ENCODE measurements at places on chromosomes 3 and 15. TPM values are rescaled to one million over a fixed set of nuclear protein-coding genes. Genes with fewer than 3 reads are reported as not detected.
A peak's percentile ranks its signal among the peaks of the same experiment; 100 is the strongest.

DNA sequence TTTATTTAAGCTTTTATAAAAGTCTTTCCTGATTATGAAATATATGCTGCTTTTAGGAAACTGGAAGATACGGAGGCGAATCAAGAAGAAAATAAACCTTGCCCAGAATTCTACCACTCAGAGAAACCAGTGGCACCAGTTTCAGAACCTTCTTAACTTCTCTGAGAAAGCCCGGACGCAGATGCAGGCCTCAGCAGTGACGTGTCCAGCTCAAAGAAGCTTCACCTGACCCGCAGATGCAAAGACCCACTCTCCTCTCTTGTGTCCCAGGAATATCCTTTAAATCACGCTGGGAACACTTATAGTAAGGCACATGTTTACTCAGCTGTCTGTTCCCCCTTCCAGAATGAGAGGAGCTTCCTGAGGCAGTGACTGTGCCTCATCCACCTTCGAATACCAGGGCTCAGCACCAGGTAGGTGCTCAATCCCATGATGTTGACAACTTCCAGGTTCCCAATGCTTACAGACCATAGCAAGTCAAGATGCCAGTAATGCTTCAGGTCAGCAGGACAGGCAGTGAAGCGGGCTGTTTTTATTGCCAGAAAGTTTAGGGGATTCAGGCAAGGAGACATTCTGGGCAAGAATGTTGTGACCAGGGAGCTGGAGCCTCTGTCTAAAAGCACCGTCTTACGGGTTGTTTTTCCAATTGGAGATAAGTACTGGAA, 39.9 kb upstream of the LDHAL6B start:
- no peak for DNase-seq

- DNase-seq = peak; percentile 16
These were observed 23.5 kb upstream of the LRTM1 start for GRCh38 chr3:54951405-54951804.

DNA sequence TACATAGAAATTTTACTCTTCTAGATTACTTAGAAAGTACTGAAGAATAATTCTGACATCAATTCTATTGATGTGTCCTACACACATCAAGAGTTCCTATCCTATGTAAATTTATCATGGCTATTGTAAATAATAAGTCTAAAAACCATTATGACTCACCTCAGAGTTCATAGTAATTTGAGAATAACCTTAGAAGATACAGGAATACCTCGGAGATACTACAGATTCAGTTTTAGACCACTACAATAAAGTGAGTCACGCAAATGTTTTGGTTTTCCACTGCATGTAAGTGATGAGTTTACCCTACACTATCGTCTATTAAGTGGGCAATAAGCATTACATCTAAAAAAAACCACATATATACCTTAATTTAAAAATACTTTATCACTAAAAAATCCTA, 74.8 kb downstream of the NR1I2 start:
- DNase-seq = no peak

DNA sequence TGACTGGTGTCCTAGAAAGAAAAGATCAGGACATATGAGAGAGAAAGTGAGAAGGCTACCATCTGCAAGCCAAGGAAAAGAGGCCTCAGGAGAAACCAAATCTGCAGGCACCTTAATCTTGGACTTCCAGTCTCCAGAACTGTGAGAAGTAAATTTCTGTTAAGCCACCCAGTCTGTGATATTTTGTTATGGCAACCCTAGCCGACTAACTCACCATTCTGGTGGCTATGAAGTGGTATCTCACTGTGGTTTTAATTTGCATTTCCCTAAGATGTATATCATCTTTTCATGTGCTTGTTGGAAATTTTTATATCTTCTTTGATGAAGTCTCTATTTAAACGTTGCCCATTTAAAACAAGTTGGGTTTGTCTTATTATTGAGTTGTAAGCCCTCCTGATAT, 40.6 kb downstream of the ILDR1 start:
- DNase-seq = no peak

- no peak for DNase-seq
These were observed 298.8 kb upstream of the PLSCR5 start for GRCh38 chr3:146903927-146904326.

C3orf22 gene
- 0.63 TPM for polyA plus RNA-seq

PLA2G4E gene
- 0.43 TPM for polyA plus RNA-seq

Measured in large intestine (tissue), 12 donors.